ENCODE measurements at places on chromosomes 12 and 14.

GRCh38 chr12:121095544-121096198 lies 37.0 kb upstream of the P2RX7 start:
- peak; percentile 53 for DNase-seq

DNA sequence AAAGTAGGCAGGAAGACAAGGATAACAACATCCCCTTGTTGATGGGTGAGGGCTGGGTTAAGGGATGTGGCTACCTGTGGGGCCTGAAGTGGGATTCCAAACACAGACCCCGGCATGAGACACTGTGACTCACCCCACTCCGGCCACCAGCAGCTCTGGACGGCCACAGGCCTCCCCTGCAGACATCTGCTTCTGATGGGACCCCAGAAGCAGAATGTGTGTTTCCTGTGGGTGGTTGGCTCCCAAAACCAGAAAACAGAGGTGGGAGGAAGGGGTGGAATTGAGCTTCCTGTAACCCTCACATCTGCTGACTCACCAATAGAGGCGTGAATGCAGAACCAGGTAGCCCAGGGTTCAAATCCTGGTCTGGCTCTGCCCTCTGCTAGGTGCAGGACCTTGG lies 216.6 kb upstream of the PWP1 start:
- DNase-seq, result no peak

DNA sequence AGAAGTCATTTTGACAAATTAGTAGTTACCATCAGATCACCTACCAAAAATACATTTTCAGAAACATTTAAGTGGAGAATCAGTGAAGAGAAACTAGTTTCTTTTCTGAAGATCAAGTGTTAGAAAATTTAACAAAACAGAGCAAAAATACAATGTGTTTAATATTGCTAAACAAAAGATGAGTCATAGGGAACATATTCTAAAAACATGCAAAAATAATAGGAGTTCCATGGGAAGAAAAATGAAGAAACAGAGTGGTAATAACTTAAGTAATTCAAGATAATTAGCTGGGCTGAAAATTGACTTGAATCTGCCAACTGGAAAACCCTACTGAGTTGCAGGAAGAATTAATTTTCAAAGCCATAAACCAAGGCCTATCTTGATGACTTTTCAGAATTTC lies 111.5 kb upstream of the KITLG start:
- no peak for DNase-seq

DNA sequence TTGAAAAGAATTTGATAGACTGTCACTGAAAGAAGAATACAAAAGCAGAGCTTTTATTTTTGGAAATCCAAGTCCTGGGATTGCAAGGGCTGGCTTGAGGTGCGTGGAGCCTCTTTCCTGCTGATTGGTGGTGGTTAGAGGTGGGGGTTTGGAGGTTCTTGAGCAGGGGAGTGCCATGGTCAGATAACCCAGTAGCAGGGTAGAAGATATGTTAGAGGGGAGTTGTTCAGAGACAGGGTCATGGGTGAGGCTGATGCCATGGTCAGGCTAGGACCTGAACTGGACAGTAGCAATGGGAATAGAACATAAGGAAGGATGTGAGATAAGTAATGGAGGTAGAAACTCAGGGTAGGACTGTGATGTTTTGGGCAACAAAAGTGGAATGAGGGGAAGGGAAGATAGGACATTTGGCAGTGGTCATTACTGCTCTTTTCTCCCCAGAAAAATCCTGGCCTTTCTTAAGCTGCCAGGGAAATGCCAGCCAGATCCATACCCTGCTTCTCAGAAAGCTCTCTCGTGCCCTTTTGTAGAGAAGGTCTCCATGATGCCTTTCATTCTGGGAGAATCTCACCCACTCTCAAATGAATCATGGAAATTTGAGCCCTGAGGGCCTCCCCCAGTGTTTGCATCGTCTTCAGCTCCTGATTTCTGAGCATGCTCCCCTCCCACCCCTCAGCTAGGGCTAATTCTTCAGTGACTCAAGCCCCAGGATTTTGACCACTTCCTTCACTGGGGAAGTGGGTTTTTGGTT lies 9.5 kb downstream of the EMP1 start:
- DNase-seq, result no peak

DNA sequence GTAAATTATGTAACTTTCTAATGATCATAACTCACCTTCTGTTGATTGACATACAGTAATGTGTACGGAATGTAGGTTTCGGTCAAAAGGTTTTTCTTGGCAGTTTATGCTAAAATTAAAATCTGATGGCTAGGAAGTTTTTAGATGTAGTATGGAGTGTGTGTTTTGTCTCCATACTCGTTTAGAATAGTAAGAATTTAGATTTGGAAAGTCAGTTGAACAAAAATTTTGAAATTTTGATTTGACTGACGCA lies 859 bp downstream of the PALS1 start:
- no peak for DNase-seq

- no peak for DNase-seq
Observed at GRCh38 chr12:52806169-52806811, 7.6 kb downstream of the KRT4 start.

DNA sequence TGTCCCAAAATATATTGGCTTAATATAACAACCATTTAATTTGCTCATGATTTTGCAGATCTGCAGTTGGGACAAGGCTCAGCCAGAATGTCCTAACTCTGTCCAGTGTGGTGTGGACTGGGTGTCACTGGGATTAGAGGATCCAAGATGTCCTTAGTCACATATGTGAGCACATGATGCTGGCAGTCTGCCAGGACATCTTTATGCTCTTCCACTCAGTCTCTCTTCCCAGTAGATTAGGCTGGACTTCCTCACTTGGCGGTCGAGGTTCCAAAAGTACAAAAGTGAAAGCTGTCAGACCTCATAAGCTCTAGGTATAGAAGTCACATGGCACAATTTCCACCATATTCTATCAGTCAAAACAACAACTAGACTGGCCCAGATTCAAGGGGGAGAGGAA lies 167.9 kb upstream of the NTF3 start:
- no peak for DNase-seq

- DNase-seq, result no peak
Observed at GRCh38 chr12:94379479-94380113, 80.1 kb downstream of the CEP83 start.

DNA sequence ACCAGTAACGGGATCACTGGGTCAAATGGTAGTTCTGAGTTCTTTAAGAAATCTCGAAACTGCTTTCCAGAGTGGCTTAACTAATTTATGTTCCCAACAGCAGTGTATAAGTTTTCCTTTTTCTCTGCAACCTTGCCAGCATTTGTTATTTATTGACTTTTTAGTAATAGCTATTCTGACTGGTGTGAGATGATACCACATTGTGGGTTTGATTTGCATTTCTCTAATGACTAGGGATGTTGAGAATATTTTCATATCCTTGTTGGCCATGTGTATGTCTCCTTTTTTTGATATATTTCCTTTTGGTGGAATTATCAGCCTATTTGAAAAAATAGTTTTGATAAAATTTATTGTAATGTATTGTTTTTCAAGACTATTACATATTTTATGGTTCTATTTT lies 701.2 kb upstream of the FBXO33 start:
- no peak for DNase-seq

GRCh38 chr14:23052182-23052623 lies 5.1 kb downstream of the CDH24 start:
- DNase-seq, result no peak

All from stimulated activated CD8-positive, alpha-beta memory T cell treated with anti-CD3 and anti-CD28 coated beads, Interleukin-7, amount 100 ng/mL, for 24 hours (primary cell).